ENCODE measurements at places on chromosomes 12 and 14.

DNA sequence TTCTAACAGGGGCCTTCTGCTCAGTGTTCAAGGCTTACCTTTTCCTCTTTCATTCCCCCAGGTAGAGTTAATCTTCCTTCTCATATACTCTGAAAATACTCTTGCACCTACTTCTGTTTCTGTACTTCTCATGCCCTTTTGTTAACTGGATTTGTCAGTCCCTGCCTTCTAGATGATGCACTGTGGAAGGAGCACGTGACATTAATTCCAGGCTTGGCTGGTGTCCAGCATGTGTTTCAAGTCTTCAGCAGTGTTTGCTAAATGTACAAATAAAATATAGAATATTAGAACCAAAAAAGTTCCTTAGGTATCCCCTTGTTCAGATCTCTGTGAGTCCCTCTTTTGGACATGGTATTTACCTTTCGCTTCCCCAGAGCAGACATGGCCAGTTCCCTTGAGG, 27.9 kb upstream of the EVL start:
- DNase-seq: no peak

DNA sequence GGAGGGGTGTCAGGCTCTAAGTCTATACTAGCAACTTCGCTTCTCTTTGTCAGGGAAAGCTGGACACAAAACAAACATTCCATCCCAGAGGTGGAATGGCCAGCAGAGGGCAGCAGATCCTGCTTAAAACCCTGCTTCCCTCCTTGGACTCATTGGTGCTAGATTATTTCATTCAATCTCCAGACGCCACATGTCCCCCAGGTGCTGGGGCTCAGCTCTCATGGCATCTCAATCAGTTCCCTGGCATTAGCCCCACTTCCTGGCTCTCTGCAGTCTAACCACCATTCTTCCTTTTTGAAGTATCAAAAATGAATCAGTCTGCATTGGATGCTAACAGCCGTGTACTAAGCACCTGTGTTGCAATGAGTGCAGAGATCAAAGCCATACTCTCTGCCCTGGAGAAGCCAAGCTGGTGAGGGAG, 8.1 kb upstream of the PPP1R1A start:
- peak; percentile 29 for DNase-seq

GRCh38 chr14:32666308-32666707, 272.4 kb upstream of the NPAS3 start:
- no peak for DNase-seq

- no peak for DNase-seq
These were observed 15.9 kb downstream of the KCTD10 start for GRCh38 chr12:109461049-109461845.

DNA sequence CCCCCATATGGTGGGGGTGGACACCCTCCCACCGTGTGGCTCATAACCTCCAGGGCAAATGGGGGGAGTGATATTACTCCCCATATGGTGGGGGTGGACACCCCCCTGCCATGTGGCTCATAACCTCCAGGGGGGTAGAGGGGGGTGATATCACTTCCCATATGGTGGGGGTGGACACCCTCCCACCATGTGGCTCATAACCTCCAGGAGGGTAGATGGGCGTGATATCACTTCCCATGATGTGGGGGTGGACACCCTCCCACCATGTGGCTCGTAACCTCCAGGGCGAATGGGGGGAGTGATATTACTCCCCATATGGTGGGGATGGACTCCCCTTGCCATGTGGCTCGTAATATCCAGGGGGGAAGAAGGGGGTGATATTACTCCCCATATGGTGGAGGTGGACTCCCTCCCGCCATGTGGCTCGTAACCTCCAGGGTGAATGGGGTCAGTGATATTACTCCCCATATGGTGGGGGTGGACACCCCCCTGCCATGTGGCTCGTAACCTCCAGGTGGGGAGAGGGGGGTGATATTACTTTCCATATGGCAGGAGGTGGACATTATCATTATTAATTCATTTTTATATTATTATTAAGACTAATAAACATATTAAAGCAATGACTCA, 51.2 kb upstream of the OXA1L start:
- DNase-seq: no peak

DNA sequence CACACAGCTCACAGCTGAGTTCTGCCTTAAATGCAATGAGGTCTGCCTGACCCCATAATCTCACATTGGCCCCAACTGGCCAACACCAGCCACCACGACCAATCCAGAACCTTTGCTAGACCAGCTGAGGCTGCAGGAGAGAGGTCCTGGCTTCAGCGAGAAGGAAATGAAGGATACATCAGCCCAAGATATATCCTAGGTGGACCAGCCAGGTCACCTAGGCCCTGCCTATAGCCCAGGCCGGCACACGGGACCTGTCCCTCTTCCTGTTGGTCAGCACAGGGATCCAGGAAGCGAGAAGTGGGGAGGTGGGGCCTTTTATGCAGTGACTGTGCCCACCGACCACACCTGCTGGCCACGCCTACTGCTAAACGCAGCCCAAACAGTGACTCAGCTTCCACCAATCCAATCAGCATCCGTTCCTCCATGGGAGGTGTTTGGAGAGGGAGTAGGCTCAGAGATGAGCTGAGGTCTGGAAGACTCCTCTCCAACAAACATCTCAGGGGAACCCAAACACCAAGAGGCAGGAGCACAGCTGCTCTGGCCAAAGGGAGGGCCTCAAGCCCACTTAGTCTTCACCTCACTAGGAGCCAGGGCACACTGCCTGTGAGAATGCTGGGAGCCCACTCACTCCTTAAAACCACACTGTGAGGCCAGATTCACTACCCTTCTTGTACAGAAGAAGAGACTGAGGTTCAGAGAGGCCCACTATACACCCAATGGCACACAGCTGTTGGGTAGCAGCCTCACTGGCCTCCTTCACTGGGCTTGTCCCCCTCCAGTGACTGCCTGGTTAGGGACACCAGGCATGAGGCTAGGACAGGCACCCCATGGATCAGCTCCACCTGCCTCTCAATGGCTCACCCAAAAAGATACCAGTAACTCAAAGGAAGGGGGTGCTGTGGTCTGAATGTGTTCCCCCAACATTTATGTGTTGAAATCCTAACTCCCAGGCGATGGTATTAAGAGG, 51.3 kb upstream of the PPP2R5C start:
- no peak for DNase-seq

DNA sequence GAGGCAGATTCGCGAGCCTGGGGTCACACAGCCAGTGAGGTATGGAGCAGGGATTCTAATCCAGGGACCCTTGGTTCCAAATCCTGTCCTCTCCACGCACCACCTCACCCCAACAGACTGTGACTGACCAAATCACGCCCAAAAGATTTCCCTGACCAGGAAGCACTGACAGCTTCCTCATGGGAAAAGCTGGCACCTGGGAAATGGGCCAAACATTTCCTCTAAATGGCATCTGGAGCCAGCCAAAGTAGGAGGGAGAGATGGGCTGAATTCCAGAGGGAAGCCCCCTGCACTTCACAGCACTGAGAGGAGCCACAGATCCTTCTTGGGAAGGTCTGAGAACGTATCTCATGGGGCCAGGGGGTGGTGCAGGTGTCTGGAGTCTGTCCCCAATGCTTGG, 28.8 kb downstream of the CCDC92 start:
- DNase-seq: no peak

DNA sequence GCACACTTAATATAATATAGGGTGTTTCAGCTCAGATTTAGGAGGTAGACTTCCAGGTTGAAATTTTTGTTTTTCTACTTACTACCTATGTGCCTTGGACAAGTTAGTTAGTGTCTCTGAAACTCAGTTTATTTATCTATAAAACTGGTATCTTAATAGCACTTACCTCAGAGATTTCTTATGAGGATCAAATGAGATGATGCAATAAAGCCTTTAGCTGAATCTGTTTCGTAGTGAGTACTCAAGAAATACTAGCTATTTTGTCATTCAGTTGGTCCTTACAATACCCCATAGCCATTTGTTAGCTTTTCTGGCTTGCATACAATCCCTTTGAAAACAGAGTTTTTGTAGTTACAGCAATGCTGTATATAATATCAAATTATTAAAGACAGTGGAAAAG, 497.0 kb downstream of the NRXN3 start:
- DNase-seq: no peak

- no peak for DNase-seq
These were observed 115.7 kb downstream of the PLXNC1 start for GRCh38 chr12:94263905-94264561.

- DNase-seq: peak; percentile 57
These were observed 213.5 kb upstream of the SLC38A2 start for GRCh38 chr12:46585854-46586621.

GRCh38 chr12:5780536-5780935, 164.5 kb downstream of the ANO2 start:
- no peak for DNase-seq

- DNase-seq: peak; percentile 50
These were observed 8.5 kb upstream of the PRKAB1 start for GRCh38 chr12:119659289-119659897.

Measured in CD4-positive, alpha-beta memory T cell (primary cell).